ENCODE measurements at places on chromosomes 2 and 18. TPM values are rescaled to one million over a fixed set of nuclear protein-coding genes. Genes with fewer than 3 reads are reported as not detected.

GRCh38 chr2:86064006-86064405 is 41.7 kb downstream of the POLR1A start:
- H3K4me3 ChIP-seq: no peak overlapping the region
- peaks cover 37% of the 10 kb centered on the region for H3K36me3 ChIP-seq
- H3K27me3 ChIP-seq: no peaks in the 10 kb centered on the region
- no peak for DNase-seq
- peaks cover 15% of the 10 kb centered on the region for H3K4me1 ChIP-seq
- H3K27ac ChIP-seq: no peak overlapping the region

DNA sequence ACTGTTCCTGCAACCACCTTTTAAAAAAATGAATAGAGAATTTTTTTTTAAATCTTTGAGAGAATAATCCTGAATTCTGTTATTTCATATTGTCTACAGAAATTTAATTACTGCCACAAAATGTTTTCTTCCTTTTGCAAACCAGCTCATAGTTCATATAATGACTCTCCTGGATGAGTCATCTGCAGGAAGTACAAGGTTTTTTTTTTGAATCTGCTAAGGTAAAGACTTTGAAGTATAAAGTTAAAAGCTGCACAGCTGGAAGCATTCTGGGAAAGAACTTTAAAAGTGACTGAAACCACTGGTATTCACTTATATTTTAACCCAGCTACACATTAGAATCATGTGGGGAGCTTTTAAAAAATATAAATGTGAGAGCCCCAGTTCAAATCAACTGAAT is 25.4 kb downstream of the SESTD1 start:
- no peaks in the 10 kb centered on the region for H3K36me3 ChIP-seq
- H3K4me1 ChIP-seq: peaks cover 18% of the 10 kb centered on the region
- no peak overlapping the region for H3K27ac ChIP-seq
- DNase-seq: peak; percentile 28
- no peak overlapping the region for H3K4me3 ChIP-seq

GRCh38 chr18:44107187-44107586 is 573.5 kb upstream of the SETBP1 start:
- H3K4me3 ChIP-seq: no peak overlapping the region
- no peak overlapping the region for H3K27ac ChIP-seq
- H3K4me1 ChIP-seq: no peaks in the 10 kb centered on the region
- no peaks in the 10 kb centered on the region for H3K27me3 ChIP-seq

- DNase-seq: no peak
- H3K4me1 ChIP-seq: no peaks in the 10 kb centered on the region
- no peaks in the 10 kb centered on the region for H3K27me3 ChIP-seq
- peaks cover 52% of the 10 kb centered on the region for H3K36me3 ChIP-seq
- no peak overlapping the region for H3K27ac ChIP-seq
Measured at GRCh38 chr2:37026050-37026449, 58.1 kb downstream of the HEATR5B start.

GRCh38 chr2:239265681-239266433 is 135.0 kb downstream of the HDAC4 start:
- H3K27me3 ChIP-seq: no peaks in the 10 kb centered on the region
- H3K36me3 ChIP-seq: no peaks in the 10 kb centered on the region
- peaks cover 91% of the 10 kb centered on the region for H3K4me1 ChIP-seq
- H3K4me3 ChIP-seq: peak overlapping the region; percentile 64
- H3K27ac ChIP-seq: peak overlapping the region; percentile 81
- no peak for DNase-seq

GRCh38 chr2:237662671-237663093 is 35.3 kb downstream of the LRRFIP1 start:
- no peak overlapping the region for H3K27ac ChIP-seq
- no peaks in the 10 kb centered on the region for H3K4me1 ChIP-seq
- peak; percentile 38 for DNase-seq
- no peaks in the 10 kb centered on the region for H3K36me3 ChIP-seq
- no peaks in the 10 kb centered on the region for H3K27me3 ChIP-seq

DNA sequence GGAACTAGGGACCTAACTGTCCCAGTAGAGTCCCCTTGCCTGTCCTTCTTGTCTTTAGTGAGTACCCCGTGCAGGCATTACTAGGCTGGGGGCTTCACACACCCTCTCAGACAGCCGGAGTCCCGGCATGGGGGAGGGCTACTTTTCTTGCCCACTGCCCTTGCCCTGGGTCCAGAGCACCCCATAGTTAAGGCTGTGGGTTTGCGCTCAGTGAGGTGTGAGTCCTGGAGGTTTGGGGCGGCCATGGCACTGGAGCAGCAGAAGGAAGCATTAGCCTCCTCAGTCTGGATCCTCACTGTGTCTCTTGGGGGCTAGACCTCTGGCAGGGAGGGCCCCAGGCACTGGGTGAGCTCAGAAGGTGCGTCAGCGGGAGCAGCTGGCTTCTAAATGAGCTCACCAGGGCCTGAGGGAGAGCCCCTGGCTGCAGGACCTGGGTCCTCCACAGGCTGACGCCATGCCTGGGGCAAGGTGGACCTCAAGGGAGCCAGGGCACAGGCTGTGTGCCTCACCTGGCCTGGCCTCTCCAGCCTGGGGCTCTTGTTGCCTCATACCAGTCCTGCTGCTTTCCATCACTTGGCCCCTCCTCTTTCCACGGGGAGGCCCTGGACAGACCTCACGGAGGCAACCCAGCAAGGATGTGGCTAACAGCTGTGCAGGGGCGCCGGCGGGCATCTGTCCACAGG is 27.4 kb downstream of the HS6ST1 start:
- H3K4me1 ChIP-seq: no peaks in the 10 kb centered on the region
- H3K27ac ChIP-seq: no peak overlapping the region
- no peak overlapping the region for H3K4me3 ChIP-seq

- DNase-seq: no peak
- no peak overlapping the region for H3K27ac ChIP-seq
- H3K4me1 ChIP-seq: no peaks in the 10 kb centered on the region
- H3K36me3 ChIP-seq: peaks cover 40% of the 10 kb centered on the region
- H3K4me3 ChIP-seq: no peak overlapping the region
- H3K27me3 ChIP-seq: no peaks in the 10 kb centered on the region
Measured at GRCh38 chr2:171836146-171836910, 57.7 kb downstream of the SLC25A12 start.

Gene RTP5
- not detected for polyA plus RNA-seq

Gene SMAD7
- 2.7 TPM for polyA plus RNA-seq

Gene SCG2
- not detected for polyA plus RNA-seq

Gene SOX11
- polyA plus RNA-seq: not detected

Data from CD4-positive, alpha-beta memory T cell (primary cell).